ENCODE measurements at places on chromosomes 11 and 22.

- peak; percentile 29 for DNase-seq
These were observed 11.9 kb downstream of the SLC25A18 start for GRCh38 chr22:17575151-17575550.

DNA sequence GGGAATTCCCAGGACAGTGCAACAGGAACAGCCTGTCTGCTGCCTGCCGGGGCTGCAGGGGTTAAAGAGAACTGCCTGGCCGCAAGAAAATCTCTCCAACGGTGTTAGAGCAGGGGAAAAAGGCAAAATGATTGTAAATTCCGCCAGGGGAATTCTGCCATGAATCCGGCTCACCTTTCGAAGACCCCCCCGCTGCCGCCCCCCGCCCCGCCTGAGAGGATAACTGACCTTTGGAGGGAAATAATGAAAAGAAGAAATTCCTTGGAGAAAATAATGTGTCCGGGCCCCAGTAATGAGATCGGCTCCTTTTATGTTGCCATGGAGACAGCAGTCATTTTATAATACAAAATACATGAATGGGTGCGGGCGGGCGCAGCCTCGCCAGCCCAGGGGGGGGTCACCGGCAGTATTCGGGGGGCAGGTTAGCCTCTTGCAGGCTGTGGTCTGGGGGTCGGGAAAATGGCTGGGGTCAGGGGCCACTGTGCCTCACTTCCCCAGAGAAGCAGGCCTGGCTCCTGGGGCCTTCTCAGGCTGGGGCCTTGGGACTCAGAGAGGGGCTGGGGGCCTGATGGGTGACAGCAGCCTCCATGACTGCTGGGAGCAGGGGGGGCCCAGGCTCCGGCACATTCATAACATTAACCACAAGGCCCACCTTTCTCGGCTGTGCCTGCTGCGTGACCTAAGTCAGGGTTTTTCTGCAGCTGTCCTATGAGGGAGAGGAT lies 228.1 kb downstream of the MN1 start:
- peak; percentile 23 for DNase-seq

- no peak for DNase-seq
These were observed 43.7 kb upstream of the DRD2 start for GRCh38 chr11:113518716-113519495.

DNA sequence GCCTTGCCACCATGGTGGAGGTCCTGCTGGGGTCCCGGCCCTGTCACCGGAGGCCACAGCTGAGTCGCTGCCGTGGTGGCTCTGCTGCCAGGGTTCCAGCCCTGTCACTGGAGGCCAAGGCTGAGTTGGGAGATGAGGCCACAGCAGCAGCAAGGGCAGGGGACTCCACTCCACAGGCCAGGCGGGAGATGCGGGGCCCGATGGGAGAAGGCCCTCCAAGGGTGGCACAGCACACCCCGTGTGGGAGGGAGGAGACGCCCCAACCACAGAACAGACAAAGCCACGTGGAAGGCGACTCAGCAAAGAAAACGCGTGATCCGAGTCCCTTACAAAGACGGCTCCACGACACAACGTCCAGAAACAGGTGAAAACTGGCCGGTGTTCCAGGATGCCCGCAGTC lies 159.3 kb downstream of the BRD1 start:
- DNase-seq, result no peak

DNA sequence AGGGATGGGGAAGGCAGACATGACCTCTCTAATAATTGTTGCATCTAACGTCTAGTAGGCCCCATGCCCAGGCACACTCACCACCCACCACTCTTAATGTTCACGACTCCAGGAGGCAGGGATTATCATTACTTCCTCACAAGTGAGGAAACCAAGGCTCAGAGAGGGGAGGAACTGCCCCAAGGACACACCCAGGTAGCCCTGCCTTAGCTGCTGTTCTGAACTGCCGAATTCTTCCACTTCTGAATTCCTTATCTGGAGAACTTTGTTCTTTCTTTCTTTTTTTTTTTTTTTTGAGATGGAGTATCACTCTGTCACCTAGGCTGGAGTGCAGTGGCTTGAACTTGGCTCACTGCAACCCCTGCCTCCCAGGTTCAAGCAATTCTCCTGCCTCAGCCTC lies 16.7 kb downstream of the SLCO2B1 start:
- DNase-seq, result no peak

DNA sequence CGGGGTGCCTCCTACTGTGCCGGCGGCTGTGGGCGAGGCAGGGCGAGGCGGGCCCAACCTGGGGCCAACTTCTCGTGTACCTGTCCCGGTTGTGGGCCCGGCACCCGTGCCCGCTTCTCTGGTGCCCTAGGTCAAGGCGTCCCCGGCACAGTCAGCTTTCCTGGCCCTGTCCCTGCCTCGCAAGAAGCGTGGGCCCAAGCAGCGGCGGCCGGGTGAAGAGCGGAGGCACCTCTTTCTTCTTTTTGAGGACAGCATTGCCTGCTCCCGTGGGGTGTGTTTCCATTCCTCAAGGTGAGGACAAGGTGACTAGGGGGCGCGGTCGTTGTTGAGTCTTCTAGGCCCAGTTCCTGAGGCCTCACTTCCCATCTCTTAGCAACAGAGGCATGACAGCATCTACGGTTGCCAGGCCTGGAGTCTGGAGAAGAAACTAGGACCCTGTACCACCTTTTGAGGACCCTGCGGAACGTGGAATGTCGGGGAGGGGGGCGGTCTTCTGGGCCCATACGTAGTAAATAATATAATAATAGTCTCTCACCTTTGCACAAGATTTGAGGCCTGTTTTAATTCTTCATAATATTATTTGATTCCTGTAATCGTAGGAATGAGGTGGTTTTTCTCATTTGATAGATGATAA lies 418 bp downstream of the ACO2 start:
- peak; percentile 9 for DNase-seq

GRCh38 chr11:129247135-129247534 lies 55.0 kb upstream of the ARHGAP32 start:
- peak; percentile 53 for DNase-seq

- peak; percentile 88 for DNase-seq
These were observed 39.5 kb downstream of the TP53I11 start for GRCh38 chr11:44911029-44911814.

DNA sequence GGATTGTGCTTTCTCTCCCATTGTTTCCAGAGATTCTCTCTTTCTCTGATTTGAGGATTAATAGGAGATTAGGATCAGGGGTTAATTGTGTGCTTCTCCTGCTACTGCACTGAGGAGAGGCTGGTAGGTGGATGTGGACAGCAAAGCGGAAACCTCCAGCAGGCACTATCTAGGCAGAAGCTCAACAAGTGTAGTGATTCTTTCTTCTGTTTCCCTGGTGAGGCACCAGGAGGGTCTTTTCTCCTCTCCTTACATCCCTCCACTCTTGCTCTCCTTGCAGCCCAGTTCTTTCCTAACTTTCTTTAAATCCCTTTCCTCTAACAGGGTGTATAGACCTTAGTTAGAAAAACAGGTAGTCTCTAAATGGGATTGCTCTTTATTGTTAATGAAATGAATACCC lies 1.9 kb upstream of the ZBTB16 start:
- DNase-seq, result no peak

DNA sequence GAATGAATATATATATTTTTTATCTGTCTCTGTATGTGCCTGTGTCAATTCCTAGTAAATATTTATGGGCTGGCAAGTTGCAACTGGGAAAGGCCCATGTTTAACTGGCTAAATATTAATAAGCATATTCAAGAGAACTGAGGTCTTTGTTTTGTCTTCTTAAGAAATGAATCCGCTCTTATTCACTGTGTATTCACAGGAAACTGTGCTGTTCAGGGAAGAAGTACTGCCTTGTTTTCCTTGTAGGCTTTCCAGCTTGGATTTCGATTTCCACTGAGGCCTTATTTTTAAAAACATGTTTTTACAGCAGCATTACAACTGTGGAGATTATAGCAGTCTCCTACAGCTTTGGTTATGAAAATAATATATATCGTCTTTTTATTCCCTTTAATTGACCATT lies 64.7 kb downstream of the LDLRAD3 start:
- DNase-seq, result peak; percentile 54

- DNase-seq, result no peak
These were observed 42.7 kb downstream of the TIMP3 start for GRCh38 chr22:32844251-32844650.

- DNase-seq, result peak; percentile 75
These were observed 9.0 kb downstream of the NEAT1 start for GRCh38 chr11:65431451-65432099.

GRCh38 chr11:45751430-45751829 lies 53.5 kb upstream of the SLC35C1 start:
- DNase-seq, result no peak

GRCh38 chr11:131307506-131307905 lies 62.9 kb upstream of the NTM start:
- no peak for DNase-seq

- DNase-seq, result no peak
These were observed 229.9 kb downstream of the MN1 start for GRCh38 chr22:27571463-27572277.

GRCh38 chr22:38314051-38314932 lies 2.9 kb downstream of the CSNK1E start:
- peak; percentile 51 for DNase-seq

DNA sequence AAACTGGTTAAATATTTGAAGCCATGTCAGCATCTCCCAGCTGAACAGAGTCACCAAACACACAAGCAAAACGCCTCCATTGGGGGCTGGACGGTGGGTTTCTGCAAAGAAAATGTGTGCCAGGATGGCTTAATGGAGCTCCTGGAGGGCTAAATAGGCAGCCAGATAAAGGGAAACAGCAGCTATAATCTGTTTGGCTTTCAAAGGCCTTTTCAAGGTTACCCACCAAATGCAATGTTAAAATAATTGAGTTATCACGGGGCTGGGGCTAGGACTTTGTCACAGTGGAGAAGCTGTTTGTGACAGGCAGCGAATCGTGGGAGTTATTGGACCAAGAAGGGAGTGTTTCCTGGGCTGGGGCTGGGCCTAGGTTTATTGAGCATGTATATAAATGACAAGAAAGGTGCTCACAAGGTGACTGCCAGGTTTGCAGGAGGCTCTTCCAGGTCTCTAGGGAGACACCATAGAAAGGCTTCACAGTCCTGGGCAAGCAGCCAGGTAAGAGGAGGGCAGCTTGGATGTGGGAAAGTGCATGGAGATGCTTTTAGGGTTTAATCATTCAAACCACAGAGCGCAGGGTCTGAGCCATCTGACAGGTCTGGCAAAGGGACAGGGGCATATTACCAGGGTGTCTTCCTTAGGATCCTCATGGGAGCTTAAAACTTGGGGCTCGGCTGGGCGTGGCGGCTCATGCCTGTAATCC lies 28.3 kb downstream of the GRIK4 start:
- no peak for DNase-seq

DNA sequence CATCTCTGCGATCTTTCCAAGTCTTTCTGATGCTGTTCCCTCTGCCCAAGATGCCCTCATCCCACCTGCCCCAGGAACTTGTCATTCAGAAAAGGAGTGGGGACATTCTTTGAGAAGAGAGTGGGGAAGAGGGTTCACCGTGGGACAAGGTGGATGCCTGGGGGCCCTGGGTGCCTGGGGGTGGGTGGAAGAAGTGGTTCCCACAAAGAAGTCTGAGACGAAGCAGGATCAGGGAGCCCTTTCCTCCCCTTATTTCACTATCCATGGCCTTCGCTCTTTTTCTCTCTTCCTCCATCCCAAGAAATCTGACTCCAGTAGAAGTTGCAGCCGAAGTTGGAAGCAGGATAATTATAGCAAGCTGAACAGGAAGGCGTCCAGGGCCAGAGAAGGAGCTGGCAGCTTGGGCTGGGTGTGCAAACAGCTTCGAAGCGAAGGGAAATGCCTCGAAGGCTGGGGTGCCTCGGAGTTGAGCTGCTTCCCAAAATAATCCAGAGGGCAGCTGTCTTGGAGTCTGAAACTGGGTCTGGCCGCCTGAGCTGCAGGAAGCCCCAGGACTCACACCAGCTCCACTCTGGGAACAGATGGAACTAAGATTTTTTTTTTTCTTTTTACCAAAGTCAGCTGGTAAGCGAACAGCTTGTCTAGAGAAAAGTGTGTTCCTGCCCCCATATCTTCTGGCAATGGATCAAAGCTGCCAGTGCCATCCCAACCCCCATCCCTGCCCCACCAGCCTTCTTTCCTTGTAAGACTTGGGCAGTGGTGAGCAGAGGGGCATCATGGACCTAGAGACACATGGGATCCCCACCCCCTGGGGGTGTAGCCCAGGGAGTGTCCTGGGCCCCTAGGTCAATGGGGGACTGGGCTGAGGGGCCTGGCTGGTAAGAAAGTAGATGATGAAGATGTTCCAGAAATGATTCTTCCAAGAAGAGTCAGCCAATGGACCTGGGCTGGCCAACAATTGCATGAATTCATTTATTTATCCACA lies 31.5 kb downstream of the PARVG start:
- peak; percentile 6 for DNase-seq

GRCh38 chr11:11416502-11416901 lies 63.5 kb upstream of the CSNK2A3 start:
- DNase-seq, result peak; percentile 4

DNA sequence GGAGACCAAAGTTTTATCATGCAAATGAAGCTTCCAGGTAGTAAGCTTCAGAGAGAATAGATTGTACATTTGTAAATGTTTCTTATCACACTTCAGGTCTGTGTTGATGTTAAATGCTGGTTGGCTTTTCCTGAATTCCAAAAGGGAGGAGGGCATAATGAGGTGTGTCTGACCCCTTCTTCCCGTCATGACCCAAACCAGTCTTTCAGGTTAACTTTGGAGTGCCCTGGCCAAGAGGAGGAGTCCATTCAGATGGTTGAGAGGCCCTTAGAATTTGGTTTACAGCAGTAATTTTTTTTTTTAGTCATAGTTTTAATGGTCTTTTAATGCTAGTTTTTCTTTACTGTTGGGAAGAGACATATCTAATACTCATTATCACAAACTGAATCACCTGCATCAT lies 2.5 kb downstream of the OR6X1 start:
- no peak for DNase-seq

DNA sequence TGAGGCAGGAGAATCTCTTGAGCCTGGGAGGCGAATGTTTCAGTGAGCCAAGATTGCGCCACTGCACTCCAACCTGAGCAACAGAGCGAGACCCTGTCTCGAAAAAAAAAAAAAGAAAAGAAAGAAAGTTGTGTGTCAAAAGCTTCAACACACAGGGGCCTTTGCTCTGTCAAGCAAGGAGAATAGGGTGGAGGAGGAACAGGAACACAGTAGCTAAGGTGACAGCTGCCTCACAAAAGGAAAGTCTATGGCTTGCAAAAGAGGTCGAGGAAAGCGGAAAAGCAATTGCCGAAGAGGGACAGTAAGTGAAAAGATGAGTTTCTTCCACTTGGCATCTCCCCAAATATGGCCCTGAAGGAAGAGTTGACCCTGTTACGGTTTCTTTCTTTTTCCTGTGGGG lies 26.5 kb upstream of the TMA7B start:
- no peak for DNase-seq

DNA sequence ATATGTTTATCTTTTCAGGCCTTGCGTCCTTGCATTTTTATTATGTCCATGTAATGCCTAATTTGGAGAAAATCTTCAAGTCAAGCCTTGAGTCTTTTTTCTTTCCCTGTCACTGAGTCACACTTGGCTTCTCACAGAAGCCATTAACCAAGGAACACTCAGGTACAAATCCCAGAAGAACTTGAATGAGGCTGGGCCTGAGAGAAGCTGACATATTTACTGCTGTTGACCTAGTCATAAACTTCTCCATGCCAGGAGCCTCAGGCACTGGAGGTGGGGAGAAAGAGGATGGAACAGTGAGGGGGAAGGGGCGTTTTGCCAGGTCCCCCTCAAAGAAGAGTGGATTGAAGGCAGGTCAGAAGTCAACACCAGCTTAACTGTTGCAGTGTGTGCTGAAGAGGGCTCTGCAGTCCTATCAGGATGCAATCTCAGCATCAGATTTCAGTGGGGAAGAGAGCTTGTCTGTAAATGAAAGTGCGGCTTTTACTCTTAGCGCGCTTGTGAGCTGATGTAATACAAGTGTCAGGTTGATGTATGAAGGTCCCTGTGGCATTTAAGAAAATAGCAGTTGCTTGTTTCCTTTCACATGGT lies 526.0 kb downstream of the ETS1 start:
- no peak for DNase-seq

GRCh38 chr11:114377612-114378267 lies 22.6 kb downstream of the C11orf71 start:
- no peak for DNase-seq
